ENCODE measurements at places on chromosomes 3 and 15. TPM values are rescaled to one million over a fixed set of nuclear protein-coding genes. Genes with fewer than 3 reads are reported as not detected.
A peak's percentile ranks its signal among the peaks of the same experiment; 100 is the strongest.

GRCh38 chr3:107775974-107776373 is 253.2 kb downstream of the BBX start:
- no peak for ATAC-seq

- ATAC-seq, result no peak
Measured at GRCh38 chr3:79361748-79362378, 405.9 kb downstream of the ROBO1 start.

GRCh38 chr3:13217736-13218540 is 144.7 kb upstream of the IQSEC1 start:
- peak; percentile 80 for ATAC-seq

DNA sequence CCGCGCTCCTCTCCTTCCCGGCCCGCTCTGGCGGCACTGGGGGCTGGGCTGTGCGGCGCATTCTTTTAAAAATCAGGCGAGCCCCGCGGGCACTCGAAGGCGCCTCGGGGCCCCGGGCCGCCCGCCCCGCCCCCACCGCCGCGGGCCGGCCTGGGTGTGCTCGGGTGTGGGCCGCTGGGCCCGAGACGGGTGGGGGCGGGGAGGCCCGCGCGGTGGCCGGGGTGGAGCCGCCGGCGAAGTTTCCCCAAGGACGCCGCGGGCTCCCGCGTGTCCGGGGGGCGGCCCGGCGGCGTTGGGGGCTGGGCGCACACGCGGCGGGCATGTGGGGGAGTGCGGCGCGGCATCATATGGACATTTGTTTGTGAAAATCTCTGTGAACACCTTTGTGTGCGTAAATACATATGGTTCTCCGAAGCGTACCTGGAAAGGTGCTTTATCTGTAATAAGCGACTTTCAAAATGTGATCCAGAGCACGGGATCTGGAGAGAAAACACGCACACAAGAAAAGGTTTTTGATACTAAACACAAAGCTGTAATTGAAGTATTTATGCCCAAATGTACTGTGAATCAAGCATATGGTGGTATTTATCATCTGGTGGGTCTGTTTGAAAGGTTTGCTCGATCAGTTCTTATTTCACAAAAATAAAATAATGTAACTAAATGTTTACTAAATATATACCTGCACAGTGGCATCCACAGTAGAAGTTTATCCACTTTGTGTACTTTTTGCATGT is 612 bp upstream of the TBL1XR1 start:
- ATAC-seq, result peak; percentile 33

The ACVR2B gene
- 7.7 TPM for total RNA-seq

The CEP19 gene
- 3.7 TPM for total RNA-seq

Data from activated T-helper 17 cell treated with anti-CD3 and anti-CD28 coated beads, Interleukin-2, amount 50 U/mL, for 72 hours (primary cell).